HS-27A (cell line): ENCODE measurements at places on chromosomes 1 and 21.

- no peak for DNase-seq
Observed at GRCh38 chr1:158212320-158212719, 31.6 kb downstream of the CD1D start.

GRCh38 chr1:147292631-147293251 lies 50.3 kb downstream of the CHD1L start:
- DNase-seq = peak; percentile 56

DNA sequence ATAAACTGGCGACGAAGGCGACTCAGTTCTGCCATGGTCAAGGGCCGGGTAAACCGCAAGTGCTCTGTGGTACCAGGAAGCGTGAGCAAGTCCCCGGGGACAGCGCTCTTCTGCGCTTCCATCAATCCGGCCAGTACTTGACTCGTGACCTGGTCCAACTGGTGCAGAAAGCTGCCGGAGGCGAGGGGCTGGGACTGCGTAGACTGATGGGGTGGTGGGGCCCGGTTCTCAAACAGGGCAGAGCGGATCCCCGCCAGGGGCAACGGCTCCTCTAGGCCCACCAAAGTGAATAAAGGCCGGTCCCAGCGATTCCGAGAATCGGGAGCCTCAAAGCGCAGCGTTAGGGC lies 852 bp downstream of the KTI12 start:
- no peak for DNase-seq

- no peak for DNase-seq
Observed at GRCh38 chr1:245987219-245987545, 519.9 kb downstream of the SMYD3 start.

GRCh38 chr21:29195981-29196669 lies 65.7 kb downstream of the MAP3K7CL start:
- peak; percentile 89 for DNase-seq

- no peak for DNase-seq
Observed at GRCh38 chr1:156491151-156491949, 9.2 kb downstream of the MEF2D start.

- DNase-seq = no peak
Observed at GRCh38 chr1:6205849-6206519, at the start of gene RNF207. Gene RNF207, plus strand, starts transcription at chr1:6206119. Its CDS starts 417 bp downstream, at chr1:6206536.

DNA sequence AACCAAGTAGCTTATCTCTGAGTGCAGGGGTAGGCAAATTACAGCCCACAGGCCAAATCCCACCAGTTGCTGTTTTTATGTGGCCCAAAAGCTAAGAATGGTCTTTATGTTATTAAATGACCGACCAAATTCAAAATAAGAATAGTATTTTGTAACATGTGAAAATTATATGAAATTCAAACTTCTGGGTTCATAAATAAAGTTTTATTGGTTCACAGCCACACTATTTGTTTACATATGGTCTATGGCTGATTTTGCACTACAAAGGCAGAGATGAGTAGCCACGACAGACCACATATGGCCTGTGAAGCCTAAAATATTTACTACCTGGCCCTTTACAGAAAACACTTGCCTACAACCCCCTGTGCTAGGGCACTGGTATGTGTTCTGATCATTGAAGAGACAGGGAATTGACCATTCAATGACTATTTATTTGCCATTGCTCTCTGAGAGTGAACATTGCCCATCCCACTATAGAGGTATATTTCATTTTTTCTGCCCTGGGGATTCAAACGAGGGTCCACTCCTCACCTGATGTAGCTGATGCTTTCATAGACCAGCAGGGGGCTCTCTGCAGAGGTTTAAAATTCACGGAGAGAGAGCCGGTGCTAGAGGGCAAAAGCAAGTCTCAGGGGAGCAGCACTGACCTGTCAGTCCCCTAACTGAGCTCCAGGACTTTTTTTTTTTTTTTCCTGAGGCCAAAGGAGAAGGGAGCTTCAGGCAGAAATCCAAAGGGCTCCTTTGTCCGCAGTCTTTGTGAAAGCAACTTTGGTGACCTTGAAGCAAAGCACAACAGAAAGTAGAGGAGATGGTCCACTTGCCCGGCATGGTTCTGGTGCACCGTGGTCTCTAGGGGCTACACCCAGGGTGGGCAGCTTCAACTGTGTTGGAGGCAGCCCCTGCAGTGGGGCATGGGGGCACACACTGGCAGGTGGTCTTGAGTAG lies 7.3 kb upstream of the GNL2 start:
- no peak for DNase-seq

DNA sequence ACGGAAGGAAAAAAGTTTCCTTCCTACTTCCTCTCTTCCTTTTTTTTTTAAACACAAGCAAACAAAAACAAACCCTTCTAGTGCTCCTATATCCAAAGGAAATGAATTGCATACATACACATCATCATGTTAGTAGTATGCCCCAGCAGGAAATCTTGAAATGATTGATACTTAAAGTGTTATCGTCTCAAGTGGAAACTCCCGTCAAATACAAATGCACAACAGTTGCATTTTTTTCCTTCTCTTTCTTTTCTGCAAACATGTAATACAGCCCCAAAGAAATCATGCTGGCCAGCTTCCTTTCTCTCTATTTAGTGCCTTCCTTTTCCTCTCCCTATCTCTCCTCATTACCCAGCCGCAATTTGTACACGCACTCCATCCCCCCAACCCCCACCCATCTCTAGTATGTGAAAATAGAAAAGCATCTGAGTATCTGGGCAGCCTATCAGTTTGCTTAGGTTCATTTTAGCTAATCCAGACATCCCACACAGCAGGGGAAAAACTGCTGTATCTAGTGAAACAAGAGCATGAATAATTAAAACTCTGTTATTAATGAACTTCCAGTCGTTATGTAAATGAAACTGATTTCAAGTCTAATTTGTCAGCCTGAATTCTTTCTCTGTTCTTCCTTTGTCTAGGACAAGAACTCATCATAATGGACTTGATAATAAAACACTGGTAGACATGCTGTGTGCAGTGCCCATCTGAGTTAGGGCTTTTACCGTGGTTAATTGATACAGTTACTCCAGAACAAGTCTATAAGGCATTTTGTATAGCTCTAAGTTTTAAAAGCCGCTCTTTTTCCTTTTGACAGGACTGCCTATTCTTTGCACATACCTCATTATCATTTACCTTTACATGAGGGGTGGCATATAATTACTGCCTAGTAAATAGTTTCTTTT lies 336.5 kb upstream of the ADGRL2 start:
- DNase-seq = no peak

DNA sequence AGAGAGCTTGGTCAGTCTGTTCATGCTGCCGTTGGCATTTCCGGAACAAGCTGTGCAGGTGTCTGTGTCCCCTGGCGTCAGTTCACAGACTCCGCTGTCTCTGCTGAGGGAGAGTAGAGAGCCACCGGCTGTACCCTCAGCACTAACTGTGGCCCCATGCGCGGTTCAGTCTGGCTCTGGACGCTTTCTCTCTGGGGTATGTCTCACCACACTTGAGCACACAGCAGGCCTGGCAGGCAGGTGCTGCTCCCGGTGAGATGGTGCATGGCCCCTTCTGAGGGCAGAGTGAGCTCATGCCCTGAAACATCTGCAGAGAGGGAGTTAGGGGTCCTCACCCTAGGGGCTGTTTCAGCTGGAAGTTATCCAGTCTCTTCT lies 60.0 kb upstream of the TLR5 start:
- DNase-seq = no peak
